ENCODE measurements at places on chromosomes 7 and 10.

DNA sequence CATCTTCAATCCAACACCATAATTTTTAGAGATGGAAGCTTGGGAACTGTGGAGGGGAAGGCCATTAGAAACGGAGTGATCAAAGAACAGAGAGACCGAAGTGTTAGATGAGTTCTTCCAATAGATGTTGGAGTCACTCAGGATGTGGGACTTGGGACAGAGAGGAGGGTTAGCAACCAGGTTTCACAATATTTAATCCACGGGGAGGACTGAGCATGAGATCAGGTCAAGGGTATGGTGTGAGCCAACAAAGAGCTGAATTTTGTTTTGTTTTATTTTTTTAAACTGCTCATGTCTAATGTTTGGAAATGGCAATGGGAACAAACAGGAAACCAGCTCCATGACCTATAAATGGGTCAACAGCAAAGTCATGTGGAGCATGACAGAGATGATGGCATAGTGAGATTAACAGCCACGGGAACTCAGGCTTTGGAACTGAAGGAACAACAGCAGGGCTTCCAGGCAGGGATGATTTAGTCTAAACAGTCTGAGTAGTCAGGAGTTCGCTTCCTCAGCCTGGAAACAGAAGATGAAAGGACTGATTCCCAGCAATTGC, 38.9 kb upstream of the AMPH start:
- no peak for DNase-seq

DNA sequence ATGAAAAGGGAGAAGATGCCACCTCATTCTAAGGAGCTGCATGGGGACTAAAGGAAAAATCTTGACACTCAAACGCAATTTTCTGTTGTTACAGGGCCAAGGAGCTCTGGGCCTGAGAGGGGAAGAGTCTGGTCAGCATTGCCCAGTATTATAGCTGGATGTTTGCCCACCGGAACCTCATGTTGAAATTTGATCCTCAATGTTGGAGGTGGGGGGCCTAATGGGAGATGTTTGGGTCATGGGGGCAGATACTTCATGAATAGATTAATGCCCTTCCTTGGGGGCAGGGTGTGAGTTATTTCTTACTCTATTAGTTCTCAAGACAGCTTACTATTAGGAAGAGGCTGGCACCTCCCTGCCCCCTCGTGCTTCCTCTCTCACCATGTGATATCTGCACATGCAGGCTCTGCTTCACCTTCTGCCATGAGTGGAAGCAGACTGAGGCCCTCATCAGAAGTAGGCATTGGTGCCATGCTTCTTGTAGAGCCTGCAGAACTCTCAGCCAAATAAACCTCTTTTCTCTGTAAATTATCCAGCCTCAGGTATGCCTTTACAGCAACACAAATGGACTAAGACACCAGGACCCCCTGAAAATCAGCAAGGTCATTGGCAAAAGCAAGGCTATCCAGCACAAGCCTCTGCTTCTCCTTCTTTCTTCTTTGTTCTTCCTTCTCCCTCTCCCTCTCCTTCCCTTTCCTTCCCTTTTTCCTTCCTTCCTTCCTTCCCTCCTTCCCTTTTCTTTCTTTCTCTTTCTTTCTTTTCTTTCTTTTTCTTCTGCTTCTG, 15.1 kb downstream of the GCK start:
- no peak for DNase-seq

DNA sequence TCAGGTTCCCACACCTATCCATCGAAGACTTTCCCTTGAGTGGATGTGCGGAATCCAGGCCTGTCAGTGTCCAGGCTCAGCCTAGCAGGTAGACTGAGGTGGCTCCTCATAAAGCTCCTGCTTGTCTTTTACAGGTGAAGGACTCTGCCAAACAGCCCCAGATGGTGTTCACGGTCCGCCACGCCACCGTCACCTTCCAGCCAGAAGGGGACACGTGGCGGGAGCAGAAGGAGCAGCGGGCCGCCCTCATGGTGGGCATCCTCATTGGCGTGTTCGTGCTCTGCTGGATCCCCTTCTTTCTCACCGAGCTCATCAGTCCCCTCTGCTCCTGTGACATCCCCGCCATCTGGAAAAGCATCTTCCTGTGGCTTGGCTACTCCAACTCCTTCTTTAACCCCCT, 13.9 kb downstream of the HTR5A start:
- DNase-seq, result no peak

DNA sequence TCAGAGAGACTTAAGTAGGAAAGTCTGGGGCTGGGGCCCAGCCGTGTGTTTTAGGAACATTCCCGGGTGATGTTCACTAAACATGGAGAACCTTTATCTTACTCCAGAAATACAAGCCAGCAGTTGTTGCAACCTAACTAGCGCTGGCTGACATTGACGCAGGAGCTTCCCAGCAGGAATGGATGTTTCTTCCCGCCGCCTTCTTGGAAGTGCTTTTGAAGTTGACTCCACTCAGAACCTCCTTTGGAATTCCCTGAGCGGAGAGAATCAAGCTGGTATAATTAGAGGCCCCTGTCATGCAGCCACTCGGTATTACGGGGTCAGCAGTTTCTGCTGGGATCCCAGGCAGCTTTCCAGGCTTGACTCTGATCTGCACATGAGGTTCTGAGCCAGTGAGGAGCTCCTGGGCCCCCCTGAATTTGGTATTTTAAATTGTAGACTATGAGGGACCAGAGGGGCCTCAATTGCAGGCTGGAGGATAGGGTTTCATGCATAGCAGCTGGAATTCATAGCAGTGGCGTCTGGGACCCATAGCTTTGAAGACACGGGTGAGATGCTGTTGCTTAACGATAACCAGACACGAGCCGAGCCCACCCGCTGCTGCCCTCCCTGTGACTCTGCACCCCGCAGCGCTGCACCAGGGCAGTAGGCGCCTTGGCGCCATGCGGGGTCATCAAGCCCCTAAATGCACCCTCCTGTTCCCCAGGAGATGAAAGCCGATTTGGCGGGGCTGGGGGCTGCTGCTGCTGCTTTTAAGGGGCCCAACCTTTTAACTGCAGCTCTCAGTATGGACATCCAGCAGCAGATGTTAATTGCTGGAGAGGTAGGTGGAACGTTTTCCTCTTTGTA, 61.8 kb downstream of the EEPD1 start:
- DNase-seq, result no peak

DNA sequence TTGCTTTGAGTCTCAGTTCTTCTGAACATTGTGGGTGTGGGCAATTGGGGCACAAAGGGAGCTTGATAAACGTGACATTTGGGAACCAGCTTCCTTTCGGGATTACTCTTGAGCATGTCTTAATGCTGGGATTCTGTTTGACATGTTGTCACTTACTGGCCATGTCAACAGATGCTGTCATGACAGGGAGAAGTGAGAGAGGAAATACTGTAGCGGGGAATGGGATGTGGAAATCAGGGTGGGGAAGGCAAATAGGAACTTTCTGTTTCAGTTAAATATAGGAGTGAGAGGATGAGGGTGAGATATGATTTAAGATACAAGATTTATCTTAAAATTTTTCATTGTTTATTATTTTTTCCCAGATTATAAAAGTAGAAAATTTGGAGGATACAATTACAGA, 83.9 kb downstream of the SEC23IP start:
- no peak for DNase-seq

DNA sequence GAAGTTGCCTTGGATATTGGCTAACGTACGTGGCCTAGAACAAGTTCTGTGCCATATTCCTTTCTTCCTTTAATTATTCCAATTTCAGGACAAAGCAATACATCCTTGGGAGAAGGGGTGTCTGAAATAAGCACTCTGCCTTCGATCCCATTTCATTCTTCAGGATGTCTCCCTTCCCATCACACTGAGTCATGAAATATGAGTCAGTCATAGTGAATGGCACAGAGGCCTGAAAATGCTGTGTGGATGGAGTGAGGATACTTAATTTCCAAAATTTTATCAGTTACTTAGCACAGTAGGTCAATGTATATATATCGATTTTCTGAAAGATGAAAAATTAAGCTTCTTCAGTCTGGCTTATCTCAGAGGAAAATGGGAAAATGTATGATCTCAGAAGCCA, 19.5 kb downstream of the EVX1 start:
- DNase-seq, result no peak

DNA sequence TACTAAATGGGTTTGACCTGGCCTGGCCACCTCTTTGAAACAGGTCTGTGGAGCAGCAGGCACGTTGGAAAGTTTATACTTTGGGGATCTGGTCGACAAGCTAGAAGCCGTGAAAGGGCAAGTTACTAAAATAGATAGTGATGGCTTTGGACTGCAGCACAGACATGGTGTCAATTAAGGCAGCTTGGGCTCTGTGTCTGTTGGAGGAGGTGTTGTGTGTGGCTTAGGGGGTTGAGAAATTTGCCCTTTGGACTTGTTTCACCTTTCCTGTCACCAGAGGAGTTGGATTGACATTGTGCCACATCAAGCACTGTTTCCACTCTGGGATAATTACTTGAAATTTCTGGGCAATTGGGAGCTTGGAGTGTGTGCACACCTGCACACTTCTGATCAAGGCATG, 251.8 kb upstream of the MKI67 start:
- no peak for DNase-seq

DNA sequence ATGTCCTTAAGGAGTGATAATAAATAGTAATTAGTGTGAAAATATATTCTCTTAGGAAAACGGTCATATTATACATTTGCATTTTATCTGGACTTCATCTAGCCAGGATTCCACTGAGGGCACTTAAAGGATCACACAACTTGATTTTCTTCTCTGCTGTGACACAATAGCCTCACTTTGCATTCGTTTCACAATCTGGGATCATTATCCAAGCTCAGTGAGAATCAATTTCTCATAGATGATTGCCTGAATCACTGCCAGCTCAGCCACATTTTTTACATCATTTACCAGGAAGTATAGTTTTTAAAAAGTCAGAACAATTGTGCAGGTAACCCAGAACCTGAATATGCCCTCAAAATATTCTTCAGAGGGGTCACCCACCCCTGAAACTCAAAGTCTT, 68.9 kb downstream of the PTPRZ1 start:
- no peak for DNase-seq

DNA sequence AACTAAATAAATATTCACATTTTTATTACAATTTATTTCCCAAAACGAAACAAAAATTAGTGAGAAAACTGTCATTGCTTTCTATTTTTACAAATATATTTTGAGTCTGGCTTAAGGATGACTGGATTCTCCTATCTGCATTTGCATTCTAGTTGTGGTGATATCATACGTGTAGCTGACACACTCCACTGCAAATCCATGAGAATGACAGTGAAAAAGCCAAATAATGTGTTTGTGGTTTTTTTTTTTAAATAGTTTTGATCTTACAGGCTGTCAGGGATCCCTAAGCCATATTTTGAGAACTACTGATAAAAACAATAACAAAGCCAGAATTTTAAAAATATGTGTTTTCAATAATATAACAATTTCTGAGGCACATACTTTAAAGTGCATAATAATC, 5.8 kb upstream of the STAMBPL1 start:
- DNase-seq, result no peak

GRCh38 chr7:1689311-1689710, 19.2 kb downstream of the ELFN1 start:
- DNase-seq, result no peak

GRCh38 chr7:44964831-44965440, 13.9 kb downstream of the MYO1G start:
- DNase-seq, result no peak

DNA sequence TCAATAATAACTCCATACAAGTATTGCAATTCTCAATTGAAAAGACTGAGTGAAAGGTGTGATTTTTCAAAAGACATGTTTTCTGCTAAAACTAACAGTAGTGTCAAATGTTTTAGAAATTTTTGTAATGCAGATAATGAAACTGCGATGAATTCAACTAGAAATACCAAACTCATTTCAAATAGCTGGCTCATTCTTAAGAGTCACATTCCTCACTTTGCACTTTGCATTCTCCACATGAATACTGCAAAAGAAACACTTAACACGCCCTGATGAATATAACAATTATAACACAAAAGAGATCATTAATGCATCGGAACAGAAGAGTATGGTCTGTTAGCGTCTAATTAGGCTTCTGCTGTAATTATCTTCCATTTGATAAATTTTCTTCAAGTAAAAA, 15.5 kb upstream of the TSPAN12 start:
- DNase-seq, result no peak

DNA sequence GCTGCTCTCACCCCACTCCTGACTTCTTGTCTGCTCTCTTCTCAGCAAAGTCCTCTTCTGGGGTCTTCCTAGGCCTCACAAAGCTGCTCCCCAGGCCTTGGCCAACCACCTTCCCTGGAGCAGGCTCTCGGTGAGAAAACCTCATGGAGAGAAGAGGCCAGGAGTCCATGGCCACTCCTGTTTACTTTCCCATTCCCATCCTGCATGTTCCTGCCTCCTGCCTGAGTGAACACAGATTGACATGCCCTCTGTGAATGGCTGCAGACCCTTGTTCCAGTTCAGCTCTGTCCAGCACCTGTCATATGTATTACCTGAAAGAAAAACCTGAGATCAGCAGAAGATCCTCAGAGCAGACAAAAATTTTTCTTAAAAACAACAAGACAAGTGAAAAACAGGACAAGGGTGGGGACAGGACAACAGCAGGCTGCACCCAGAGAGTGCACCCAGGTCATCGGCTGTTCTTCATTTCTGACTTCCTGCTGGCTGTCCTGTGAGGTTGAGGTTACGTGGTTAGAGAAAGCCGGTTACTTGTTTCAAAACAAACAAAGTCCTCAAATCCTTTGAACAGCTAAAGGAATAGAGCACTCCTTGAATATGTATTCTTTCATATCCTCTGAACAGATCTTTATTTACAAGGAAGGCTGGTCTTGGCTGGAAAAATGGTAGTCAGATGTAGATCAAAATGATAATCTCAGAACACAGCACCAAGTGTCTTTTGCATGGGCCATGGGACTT, 34.0 kb upstream of the DLD start:
- DNase-seq, result peak; percentile 55

DNA sequence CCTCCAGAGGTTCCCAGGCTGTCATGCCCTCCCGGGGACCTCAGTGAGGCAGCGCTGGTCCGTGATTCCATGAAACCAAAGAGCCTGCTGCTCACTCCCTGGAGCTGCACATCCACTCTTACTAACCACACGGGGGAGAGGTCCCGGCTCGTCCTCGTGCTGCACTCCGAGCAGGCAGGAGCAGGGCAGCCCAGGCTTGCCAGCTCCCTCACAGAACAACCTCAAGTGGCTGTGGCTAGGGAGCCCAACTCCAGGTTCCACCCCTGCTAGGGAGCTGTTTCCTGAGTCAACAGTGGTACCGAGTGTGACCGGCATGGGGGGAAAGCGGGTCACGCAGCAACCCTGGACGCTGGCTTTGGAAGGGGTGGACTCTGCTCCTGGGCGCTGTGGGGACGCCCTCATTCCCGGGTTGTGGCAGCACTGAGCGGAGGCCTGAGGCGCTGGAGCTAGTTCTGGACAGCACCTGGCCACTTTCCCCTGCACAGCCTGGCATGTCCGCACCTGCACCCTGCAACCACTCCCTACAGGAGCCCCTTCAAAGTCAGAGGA, 27.9 kb upstream of the PPP2R2D start:
- DNase-seq, result no peak

DNA sequence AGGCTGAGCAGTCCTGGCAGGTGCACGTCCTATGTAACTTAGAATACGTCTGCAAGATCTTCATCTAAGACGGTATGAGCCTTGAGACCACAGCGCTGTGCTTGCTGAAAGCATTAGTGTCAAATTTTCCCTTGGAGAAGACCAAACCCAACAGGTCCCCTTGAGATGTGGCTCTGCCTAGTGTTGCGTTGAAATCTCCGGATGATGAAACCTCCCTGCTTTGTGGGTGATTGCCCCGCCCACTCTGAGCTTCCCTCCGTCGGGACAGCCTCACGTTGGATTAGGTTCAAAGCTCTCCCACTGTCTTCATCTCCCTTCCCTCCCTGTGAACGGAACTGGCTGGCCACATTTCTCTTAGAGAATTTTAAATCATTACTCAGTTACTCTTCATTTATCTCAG, 102.0 kb downstream of the ADARB2 start:
- no peak for DNase-seq

- no peak for DNase-seq
These were observed 32.4 kb downstream of the ITIH5 start for GRCh38 chr10:7634142-7634894.

- no peak for DNase-seq
These were observed 16.1 kb upstream of the TRPV6 start for GRCh38 chr7:142901426-142902259.

Measured in CD4-positive, alpha-beta T cell treated with Interleukin-17A for 4 hours (primary cell).